ENCODE measurements at places on chromosomes 3 and 15.

DNA sequence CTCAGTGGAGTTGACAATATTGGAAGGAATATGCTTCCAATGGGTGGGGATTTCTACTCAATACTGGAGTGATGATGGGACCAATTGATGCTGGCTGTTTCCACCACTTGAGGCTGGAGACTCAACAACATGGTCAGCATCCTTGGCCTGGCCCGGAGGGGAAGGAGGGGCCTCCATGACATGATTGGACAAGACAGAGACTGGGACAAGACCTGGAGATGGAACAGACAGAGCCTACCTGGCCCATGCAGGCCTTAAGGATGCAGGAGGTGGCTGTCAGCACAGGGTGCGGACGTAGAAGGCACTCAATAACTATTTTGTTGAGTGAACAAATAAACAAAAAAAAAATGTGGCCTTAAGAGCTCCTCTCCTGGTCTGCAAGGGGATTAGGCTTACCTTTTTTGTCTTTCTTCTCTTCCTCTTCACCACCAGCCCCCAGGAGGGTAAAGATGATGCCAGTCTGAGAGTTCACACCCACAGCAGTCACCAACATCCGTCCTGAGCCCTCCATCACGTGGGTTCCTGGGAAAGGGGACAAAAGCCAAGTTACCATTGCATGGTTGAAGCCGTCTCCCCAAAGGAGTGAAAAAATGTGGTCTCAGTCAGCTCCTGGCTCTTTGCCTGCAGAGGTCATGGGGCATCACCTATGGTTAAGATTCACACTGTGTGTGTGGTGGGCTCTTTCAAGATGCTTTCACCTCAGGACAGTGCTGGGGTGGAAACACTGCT lies 67.1 kb upstream of the SEC13 start:
- no peak for DNase-seq

- DNase-seq = peak; percentile 95
These were observed 29.1 kb downstream of the ANKRD28 start for GRCh38 chr3:15768421-15769255.

DNA sequence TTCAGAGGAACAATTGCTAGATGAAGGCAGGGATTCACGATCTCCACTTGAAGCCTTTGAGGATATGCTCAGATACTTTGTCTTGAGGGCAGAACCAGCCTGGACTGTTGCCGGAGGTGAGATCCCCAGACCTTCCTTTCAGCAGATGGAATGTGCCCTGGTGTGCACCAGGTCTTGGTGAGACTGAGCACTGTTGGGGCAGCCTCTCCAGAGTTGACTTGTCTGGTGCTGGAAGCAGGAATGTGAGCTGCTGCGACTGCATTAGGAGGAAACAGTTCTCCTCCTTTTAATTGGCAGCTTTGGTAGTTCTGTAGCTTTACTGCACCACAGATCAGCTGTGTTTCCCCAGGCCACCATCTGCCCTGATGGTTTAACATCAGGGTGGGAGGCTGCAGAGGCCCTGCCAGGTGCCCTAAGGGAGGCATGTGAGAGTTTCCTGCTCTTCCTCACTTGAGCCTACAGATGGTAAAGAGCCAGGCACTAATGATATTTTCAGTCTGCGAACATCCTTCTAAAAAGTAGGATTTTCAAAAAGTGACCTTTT lies 58.5 kb downstream of the CTDSPL start:
- no peak for DNase-seq

GRCh38 chr3:61030469-61031035 lies 220.7 kb downstream of the FHIT start:
- no peak for DNase-seq

GRCh38 chr3:178785961-178786360 lies 249.7 kb downstream of the KCNMB2 start:
- peak; percentile 6 for DNase-seq

GRCh38 chr3:184579513-184579912 lies 17.9 kb downstream of the EPHB3 start:
- DNase-seq = no peak

DNA sequence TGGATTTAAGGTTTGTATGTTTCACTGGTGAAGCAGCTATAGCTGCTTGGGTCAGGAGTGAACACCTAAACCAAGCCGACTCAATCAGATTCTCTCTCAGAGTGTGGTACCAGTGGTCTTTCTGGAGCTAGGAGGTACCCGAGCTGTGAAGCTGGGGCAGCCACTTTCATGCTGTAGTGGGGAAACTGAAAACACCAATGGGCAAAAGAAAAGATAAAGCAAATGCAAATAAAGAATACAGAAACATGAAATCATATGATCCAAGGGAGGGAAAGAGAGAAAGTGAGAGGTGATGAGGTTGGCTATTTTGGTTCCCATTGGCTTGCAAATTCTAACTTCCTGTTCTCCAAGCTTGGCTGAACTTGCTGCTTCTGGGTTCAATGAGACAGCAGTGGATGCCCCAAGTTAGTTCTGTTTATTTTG lies 212.3 kb upstream of the CFAP20DC start:
- DNase-seq = no peak

DNA sequence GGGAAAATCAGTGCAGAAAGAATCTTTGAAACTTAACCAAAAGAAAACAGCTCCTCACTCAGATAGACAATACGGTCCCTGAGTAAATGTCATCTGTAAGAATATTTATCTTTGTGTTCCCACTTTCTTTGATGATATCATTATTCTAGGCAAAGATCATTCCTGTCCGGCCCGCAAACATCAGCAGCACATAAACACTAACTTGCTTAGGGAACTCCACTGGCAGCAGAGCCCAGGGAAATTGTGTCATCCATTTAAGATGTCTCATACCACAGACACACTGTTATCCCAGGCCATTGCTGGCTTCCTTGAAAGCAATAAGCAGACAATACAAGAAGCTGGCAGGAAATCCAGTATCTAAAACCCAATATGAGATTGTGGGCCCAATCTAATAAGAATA lies 20.1 kb upstream of the CD96 start:
- peak; percentile 37 for DNase-seq

GRCh38 chr3:64398006-64398405 lies 172.7 kb upstream of the PRICKLE2 start:
- no peak for DNase-seq

DNA sequence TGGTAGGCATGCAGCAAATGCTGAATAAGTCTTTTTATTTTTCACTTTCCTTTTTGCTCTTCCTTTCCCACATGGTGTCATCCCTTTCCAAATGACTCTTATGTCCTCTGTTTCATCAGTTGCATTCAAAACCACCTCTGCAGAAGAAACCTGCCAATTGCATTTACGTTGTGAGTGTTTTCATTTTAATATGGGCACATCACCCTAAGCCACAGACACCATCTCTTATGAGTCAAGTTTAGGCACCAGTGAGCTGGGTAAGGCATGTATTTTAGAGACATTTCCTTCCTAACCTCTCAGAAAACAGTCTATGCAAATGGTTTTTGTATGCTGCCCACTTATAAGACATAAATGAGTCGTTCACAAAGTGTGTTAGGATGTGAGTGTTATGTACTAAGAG lies 223.3 kb upstream of the ADAMTS9 start:
- no peak for DNase-seq

DNA sequence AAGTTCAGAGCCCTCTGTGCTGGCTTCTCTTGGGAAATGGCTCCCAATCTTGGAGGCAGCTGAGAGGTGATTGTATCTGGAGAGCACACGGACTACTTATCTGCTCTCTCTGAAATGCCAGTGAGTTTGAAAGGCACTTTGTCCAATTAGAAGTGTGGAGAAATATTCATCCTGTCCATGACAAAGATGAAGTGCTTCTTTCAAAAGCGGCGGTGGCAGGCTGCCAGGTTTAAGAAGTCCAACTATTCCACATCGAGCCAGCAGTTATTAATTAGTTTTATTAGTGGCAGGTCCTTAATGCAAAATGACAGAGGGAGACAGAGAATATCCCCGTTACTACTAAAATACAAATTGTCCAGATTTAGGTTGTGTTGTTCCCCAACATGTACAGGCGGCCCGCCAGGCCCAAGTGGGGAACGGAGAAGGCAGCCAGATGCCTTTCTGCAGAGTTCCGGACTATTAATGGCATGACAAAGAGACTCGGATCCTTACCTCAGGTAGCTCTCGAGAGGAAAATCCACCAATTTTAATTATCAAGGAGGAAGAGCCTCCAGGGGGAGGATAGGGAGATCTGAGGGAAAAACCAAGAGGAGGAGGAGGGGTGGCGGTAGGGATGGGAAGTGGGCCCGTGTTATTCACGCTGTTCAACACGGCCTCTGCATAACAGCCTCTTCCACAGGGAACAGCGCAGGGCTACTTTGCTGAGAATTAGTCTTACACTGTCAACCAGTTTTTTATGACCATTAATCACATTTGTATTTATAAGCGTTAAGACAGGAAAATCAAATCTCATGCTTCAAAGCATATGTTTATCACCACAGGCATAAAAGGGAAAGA lies 42.0 kb downstream of the RORA start:
- DNase-seq = no peak

- DNase-seq = no peak
These were observed 226.7 kb upstream of the DCBLD2 start for GRCh38 chr3:99128235-99128634.

DNA sequence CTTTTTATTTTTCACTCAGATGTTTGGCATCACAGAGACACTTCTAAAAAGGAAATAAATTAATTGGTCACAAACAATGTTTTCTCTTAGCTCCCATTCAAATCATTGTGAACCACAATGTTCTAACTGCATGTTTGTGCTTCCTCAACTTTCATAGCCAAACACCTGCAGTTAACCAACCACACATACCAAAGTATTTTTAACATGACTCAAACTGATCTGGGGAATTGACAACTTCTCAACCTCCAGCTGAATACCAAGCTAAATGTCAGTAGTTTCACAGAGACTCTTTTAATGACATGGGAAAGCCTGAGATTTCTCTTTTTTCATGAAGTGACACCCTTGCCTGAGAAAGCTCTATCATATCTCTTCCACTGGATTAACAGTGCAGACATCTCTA lies 217.9 kb upstream of the MME start:
- no peak for DNase-seq

DNA sequence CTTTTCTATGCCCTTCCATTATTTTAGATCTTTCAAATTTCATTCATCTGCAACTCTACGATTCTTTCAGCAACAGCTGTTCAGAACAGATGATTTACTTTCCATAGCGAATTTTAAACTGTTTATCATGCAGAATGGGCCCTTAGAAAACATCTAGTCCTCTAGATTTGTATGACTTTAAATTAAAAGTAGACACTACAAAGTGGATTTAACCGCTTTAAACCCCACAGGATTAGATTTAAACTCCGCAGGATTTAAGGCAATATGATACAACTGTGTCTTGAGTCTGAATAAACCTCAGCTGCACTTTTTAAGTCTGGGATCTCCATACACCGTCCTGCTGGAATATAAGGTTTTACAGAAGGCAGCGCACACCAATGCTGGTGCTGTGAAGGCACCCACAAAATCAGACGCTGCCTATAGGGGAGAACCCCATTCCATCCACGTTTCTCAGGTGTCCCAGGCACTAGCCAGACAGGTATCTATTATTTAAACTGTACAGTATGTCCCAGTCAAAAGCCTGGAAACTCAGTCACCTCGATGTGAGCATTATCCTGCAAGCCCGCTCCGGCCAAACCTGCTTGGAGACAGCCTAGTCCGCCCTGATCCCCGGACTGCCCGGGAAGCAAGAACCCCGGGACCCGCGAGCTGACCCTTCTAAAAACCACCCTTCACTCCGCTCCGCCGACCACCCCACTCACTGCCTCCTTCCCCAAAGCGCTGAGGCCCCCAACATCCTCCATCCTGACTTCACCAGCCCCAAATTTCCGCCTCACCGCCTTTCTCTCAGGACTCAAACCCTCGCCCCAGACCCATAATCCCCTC lies 768 bp downstream of the ANO10 start:
- no peak for DNase-seq

GRCh38 chr15:25810631-25811091 lies 52.5 kb downstream of the ATP10A start:
- DNase-seq = no peak

- DNase-seq = no peak
These were observed 59.8 kb upstream of the PRTG start for GRCh38 chr15:55802600-55803376.

DNA sequence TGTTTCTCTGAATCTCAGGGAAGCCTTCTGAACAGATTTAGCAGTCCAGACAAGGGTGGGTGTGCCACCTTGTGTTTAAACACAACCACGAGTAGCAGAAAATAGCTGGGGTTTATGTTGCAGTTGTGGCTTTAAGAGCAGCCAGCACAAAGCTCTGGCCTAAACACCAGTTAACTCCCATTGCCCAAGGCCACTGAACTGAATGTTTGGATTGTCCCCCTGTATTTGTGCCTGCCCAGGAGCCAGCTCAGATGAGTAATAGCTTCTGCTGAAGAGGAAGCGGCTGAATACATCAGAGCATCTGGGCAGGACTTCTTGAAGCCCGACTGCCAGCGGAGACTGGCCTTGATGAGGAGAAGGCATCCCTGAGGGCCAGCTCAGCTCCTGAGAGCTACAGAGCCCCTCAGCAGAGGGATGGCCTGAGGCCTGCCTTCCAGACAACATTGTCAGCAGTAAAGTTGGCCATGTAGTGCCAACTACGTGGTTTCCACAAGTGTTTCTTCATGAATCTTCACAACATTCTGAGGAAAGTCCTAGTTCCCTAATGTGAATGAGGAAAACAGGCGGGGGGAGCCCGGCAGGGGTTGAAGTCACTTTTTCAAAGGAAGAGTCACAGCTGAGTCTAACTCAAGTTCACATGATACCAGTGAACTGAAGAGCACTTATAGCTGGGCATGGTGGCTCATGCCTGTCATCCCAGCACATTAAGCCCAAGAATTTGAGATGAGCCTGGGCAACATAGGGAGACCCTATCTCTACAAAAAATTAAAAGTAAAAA lies 65.8 kb upstream of the ZBTB38 start:
- peak; percentile 62 for DNase-seq

- no peak for DNase-seq
These were observed 41.9 kb downstream of the SETD5 start for GRCh38 chr3:9439331-9439730.

GRCh38 chr3:180252683-180253082 lies 215.9 kb upstream of the PEX5L start:
- no peak for DNase-seq

DNA sequence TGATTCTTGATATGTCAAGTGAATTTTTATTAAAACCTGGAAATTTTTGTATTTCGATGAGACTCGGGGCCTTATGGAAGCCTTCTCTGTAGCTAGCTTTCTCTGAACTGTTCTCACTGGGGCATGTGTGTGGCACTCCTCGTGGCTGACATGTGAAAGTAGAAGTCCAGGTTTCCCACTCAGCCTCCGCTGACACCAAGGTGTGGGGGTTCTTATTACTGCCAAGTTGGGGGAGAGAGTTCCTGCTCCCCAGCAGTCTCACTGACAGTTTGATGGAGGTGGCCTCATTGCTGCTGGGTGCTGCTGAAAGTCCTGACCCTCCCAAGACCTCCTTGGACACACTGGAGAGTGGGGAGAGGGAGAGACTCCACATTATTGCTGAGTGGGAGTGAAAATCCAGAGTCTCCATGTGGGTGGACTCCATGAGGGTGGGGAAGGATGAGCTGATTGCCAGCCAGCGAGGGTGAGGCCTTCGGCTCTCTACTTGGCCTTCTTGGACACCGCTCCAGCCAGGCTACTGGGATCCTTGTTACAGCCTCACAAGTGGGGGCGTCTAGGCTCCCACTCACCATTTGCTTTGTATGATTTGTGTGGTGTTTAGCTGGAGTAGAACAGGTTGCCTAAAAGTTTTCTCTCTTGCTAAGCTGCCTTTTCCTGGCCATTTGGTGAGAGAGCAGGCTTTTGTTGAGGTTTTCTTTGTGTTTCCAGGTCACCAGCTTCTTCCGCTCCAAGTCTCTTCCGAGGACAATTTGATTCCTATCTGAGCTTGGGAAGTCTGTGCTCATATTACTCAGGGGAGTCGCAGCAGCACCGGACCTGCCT lies 64.1 kb downstream of the LSM3 start:
- DNase-seq = no peak

Measured in stromal cell of bone marrow (primary cell).